Activated naive CD4-positive, alpha-beta T cell (primary cell): ENCODE measurements at places on chromosomes 2 and 18.

GRCh38 chr2:176638167-176639015, 369.1 kb downstream of the MTX2 start:
- DNase-seq = peak; percentile 15

- no peak for DNase-seq
These were observed 164.8 kb downstream of the ARHGAP15 start for GRCh38 chr2:143294068-143294467.

DNA sequence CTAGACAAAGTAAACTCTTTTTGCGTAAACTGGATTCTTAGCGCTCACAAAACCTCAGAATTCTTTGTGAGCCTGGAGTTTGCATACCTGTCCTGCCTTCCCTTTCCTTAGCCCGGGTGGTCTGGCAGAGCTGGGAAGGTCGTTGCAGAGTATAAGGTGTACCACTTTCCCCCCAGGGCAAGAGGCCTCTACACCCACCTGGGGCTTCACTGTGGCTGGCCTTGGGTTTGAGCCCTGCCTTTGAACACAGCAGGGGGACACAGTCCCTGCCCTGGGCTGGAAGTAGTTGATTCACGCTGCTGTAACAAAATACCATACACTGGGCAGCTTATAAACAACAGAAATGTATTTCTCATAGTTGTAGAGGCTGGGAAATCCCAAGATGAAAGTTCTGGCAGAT, 133.9 kb downstream of the B3GNT2 start:
- DNase-seq = no peak

DNA sequence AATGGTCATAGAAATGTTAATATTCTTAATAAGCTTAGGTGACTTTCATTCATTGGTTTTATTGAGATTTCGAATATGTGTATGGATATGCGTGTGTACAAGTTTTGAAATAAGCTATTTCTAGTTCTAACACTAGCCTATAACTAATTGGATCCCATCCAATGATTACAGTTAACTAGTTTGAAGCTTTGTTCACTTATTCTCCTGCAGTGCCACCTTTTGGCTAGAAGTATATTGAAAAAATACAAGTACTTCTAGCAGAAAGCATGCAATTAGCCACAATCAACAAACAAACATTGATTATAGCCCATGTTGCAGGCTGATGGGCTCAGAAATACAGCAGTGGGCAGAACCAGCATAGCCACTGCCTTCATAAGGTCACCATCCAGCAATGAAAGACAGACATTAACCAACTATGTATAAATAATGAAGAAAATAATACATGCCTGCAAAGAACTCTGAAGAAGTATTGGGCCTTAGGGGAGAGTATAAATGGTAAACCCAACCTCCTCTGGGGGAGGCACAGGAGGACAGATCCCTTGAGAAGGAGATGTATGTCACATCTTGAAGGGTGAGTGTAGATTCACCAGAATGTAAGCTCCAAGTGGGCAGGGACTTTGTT, 5.1 kb upstream of the PIEZO2 start:
- no peak for DNase-seq

GRCh38 chr18:64259871-64260270, 111.0 kb upstream of the LINC00305 start:
- no peak for DNase-seq

GRCh38 chr2:144405982-144406788, 113.7 kb downstream of the ZEB2 start:
- no peak for DNase-seq

- DNase-seq = no peak
These were observed 33.8 kb downstream of the CCDC93 start for GRCh38 chr2:117979911-117980701.

DNA sequence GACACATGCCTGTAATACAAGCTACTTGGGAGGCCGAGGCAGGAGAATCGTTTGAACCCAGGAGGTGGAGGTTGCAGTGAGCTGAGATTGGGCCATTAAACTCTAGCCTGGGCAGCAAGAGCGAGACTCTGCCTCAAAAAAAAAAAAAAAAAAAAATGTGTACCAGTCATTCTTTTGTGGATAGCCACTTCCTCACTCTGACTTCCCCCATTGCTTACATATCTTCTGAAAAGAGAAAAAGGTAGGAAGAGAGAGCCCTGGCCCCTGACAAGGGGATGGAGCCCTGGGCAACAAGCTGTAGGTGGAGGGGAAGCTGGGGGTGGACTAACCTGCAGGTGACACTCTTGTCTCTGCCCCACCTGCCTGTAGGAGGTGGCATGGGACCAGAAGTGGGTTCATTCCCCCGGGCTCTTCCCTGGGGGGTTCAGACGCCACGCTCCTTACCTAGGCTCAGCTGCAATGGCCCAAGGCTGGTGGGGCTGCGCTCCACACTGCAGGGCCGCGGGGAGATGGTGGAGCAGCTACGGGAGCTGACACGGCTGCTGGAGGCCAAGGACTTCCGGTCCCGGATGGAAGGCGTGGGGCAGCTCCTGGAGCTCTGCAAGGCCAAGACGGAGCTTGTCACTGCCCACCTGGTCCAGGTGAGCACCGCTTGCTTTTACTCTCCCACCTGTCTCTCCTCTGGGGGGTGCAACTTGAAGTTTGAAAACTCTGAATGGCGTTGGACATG, 39.1 kb downstream of the PCARE start:
- no peak for DNase-seq

GRCh38 chr18:79910563-79911343, 40.7 kb downstream of the SLC66A2 start:
- no peak for DNase-seq

GRCh38 chr2:164046040-164046439, 310.2 kb upstream of the FIGN start:
- DNase-seq = no peak

GRCh38 chr2:174442546-174443510, 44.0 kb downstream of the GPR155 start:
- no peak for DNase-seq

DNA sequence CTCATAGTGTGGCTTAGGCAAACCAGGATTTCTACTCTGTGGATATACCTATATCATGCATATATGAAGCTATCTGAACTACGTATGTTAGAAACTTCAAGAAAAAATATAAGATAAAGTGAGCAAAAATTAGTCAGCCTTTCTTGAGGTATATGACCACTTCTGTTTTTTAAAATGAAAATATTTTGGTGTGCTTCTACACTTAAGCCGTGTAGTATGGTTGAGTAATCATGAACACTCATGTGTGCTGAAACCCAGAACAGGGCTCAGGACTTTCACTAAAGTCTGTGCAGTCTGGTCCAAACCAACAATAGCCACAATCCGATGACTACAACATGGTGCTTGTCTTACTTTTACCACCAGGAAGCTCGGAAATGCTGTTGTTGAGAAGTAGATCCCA, 48.9 kb upstream of the TMEM177 start:
- no peak for DNase-seq

GRCh38 chr2:26609839-26610277, 31.3 kb downstream of the CIB4 start:
- DNase-seq = no peak

DNA sequence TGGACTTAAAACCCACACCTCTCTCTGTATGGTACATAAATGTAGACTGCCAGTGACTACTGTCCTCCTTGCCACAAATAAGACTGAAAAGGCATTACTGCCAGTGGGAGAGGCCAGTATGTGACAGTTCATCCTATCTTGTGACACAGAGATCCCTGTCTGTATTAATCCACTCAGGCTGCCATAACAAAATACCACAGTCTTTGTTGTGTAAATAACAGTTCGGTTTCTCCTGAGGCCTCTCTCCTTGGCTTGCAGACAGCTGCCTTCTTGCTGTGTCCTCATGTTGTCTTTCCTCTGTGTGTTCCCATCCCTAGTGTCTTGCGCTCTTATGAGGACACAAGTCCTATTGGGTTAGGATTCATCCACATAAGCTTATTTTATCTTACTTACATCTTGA, 46.4 kb upstream of the IL1RL1 start:
- no peak for DNase-seq

DNA sequence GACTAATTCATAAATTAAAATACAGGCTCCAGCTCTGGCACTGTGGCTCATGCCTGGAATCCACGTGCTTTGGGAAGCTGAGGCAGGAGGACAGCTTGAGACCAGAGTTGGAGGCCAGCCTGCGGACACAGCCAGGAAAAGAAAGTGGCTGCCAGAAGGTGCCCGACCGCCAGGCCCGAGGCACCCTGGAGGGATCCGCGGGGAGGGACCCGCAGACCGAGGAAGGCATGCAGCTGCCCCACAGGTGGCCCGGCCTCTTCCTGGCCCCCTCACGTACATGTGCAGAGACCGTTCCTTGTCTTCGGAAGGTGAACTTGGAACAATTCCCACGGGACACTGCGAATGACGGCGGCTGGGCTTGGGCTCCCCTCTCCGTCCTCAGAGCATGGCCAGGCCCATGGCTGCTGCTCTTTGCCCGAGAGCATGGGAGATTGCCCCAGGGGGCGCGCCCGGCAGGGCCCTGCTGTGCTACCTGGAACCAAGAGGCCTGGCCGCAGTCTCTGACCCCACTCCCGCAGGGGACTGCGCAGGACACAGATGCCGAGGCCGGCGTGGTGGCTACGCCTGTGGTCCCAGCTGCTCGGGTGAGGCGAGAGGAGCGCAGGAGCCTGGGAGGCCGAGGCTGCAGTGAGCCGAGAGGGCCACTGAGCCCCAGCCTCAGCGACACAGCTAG, 55.6 kb upstream of the IMP4 start:
- no peak for DNase-seq

DNA sequence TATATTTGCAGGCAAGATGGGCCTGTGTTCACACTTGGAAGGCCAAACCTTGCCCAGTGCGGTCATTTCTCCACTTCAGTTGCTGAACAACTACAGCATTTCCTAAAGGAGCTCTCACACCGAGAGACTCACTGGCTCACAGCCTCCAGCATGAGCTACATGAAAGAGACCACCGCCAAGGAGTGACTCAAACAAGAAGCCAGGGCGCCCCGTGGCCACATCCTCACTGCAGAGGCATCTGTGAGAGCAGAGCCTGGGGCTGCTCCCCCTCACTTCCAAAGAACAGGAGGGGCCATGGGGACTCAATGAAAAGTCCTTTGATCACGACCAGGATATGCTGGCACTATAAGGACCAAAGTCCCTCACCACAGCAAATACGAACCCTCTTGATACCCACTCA, 50.0 kb downstream of the TMEM163 start:
- peak; percentile 5 for DNase-seq

- no peak for DNase-seq
These were observed 1.1 kb upstream of the SMYD1 start for GRCh38 chr2:88066543-88066942.

DNA sequence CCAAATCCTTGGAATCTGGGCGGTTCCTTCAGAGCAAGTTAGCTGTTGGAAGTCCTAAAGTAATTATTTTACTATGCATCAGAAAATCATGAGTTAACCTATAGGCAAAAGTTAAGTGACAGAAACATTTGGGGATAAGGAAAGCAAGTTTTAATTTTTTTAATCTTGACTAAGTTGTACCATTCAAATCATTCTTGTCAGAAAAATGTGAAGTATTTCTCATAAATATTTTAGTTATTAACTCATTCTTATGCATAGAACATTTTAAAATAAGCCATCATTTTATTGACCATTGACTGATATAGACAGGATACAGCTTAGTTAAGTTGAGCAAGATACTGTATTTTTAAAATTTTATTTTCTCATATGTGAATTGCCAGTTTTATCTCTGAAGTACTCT, 98.2 kb upstream of the FOSL2 start:
- DNase-seq = no peak

- no peak for DNase-seq
These were observed 466.5 kb downstream of the METTL4 start for GRCh38 chr18:2104620-2105462.
